ENCODE measurements at places on chromosomes 1 and 21.

- DNase-seq = no peak
These were observed 94.5 kb downstream of the SYF2 start for GRCh38 chr1:25137521-25138395.

DNA sequence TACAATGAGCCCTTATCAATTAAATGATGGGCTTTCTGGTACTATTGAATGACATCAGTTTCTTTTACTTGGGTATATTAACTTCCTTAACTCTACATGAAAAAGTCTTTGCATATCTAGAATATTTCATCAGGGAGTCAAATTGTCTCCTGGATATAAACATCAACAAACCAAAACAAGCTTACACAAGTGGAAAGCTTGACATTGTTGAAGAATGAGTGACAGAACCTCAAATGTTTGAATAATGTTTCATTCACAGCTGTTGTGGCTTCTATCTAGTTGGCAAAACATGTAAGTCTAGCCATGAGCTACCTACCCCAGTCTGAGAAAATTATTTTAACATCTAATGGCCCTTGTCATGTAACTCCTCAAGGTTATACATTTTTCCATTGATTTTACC, 604.8 kb upstream of the ADAMTS5 start:
- no peak for DNase-seq

DNA sequence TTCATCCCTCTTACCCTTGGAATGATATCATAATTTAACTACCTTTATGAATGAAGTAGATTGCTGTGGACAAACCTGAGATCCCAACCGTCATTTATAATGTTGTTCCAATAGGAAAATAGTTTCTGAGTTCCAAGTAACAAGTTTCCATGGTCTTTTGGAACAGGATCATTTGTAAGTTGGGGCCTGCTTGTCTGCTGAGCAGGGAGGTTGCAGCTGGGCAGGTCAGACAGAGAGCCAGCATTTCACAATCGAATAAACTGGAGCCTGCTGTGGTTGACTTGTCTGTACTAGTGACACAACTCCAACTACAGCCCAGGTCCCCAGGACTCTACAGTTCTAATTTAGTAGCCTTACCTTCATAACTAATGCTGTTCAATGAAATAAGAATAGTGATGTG, 18.6 kb upstream of the RALGPS2 start:
- DNase-seq = no peak

DNA sequence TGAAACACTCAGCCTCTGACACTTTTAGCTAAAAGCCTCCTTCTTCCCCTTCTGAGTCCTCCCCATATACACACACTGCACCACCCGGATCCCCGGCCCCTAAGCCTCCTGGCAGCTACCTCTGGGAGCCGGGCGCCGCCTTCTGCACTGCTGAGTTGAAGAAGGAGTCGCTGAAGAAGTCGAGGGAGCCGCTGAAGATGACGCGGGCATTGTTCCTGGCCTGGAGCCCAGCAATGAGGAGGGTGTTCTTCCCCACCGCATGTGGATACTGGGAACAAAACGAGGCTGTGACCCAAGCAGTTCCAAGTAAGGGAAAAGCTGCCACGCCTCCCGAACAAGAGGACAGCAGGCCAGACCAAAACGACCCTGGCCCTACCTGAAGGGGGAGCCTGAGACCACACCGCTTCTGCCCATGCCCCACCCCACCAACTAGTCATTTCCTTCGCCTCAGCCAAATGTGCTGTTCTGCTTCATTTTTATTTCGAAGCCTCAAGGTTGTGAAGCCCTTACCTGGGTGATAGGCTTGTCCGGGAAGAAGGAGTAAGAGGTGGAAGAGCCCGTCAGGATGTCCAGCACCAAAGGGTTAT, 7.0 kb downstream of the DDOST start:
- no peak for DNase-seq

DNA sequence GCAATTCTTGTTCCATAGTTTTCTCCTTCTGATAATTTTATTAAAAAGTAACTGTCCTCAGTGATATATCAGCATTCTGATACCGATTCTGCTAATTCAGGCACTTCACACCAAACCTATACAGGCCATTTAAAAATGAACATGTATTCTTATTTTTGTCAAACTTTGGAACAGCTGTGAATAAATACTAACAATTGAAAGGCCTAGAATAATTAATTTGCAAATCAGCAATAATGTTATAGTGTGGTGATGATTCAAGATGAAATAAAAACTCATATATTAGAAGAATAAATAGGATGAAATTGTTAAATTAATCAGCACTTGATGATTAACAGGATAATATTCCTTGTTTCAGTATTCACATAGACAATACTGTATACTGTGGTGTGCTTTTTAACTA, 9.9 kb downstream of the CDKN2C start:
- no peak for DNase-seq

GRCh38 chr1:20198918-20199317, 12.6 kb upstream of the PLA2G2C start:
- no peak for DNase-seq

DNA sequence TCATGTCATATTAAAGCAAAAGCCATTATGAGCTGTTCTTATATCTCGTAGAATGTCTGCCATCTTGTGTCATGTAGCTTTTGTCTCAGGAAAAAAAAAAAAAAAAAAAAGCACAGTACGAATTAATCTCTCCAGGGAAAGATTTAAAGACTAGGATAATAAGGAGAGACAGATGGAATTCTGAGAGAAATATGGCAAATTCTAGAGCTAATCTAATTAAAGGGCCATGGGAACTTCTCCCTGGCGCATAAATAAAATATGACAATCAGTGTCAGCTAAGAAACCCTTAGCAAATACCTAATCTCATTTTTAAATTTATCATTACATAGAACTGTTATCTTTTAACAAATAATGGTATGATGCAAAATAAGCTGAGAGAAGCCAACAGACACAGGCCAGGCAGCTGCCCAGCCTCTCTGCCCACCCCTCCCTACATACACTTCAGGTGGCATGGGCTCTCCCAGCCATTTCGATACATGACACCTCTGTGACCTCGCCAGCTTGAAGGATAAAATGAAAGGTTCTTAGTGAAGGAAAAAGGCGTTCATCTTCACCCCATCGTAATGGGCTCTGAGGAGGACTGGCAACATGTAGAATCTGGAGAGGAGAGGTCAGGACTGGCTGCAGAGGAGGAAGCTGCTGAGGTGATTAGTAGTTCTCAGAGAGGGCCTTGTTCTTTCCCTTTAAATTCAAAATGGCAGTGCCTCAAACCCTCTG, 39.8 kb downstream of the DISC1 start:
- no peak for DNase-seq

DNA sequence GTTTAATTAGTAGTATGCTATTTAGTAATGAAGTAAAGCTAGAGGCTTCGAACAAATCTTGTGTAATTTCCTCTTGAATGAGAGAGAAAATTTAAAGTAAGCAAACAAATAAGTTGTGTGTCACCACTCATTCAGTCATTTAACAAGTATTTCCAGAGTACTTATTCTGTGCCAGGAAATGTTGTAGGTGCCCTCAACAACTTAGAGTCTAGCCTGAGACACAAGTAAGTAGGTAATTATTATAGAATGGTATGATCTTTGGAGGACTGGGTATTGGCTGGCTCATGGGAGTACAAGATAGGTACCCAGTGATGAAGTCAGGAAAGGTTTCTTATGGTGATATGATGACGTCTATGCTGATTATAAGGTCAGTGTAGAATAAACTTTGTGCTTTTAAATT, 17.4 kb upstream of the METTL18 start:
- no peak for DNase-seq

DNA sequence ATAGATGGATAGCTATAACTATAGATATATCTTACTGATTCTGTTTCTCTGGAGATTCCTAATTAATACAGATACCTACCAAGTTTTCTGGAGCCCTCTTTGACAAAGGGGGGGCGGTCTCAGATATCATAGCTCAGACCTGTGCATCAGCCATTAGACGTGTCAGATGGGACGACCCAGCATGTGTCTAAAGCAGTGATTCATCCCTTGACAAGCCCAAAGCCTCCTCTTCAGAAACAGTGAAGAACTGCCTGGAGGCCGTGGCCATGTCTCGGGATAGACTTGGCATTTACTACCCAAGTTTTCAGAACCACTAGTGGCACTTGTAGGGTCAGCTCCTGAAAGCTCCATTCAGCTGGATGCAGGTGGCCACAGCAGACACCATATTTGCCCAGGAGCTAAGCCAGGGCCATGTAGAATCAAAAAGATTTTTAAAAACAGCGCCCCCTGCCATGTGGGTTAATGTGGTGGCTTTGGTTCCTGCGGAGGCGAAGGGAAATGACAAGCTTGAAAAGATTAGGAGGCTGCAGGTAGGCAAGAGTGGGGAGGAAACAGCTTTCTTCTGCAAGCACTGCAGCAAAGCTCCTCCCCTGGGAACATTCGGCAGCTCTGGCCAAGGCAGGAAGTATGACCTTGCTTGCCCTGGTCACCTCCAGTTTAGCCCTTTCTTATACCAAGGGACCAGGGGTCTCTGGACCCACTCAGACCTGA, 82.2 kb downstream of the FBXO2 start:
- DNase-seq = no peak

- no peak for DNase-seq
These were observed 2.0 kb downstream of the COL24A1 start for GRCh38 chr1:86154571-86155050.

DNA sequence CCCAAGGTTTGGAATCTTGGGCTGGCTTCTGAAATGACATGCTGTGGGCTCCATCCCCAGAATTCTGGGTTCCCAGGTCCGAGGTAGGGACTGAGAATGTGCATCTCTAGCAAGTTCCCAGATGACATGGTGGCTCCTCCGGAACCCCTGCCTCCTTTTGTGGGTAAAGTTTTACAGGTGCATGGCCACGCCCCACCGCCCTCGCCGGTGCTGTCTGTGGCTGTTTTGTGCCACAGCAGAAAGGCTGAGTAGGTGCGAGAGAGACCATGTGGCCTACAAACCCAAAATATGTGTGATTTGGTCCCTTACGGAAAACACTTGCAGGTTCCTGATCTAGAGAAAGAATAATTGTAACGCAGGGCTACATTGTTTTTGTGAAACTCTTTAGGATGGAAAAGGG, 30.9 kb downstream of the SKI start:
- DNase-seq = no peak

DNA sequence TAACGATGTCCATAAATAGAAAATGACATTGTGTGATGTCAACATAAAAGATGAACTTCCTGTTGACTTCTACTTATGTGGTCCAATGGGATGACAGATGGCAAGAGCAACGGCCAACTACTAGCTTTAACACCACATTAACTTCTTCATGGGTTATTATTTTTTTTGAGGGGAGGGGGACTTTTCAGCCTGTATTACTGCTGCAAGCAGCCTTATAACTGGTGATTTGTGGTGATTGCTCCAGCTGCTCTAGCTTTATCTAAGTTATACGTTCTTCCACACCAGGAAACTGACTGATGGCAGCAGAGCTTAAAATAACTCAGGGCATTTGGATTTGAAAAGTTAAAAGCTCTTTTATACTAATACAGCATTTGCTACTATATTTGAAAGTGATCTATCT, 228.8 kb upstream of the B3GALT2 start:
- no peak for DNase-seq

- no peak for DNase-seq
These were observed 46.1 kb upstream of the C1orf174 start for GRCh38 chr1:3945916-3946840.

GRCh38 chr1:4020449-4020848, 120.4 kb upstream of the C1orf174 start:
- no peak for DNase-seq

GRCh38 chr1:47875831-47876586, 121.2 kb downstream of the TRABD2B start:
- DNase-seq = no peak

- no peak for DNase-seq
These were observed 76.5 kb downstream of the LACTBL1 start for GRCh38 chr1:22896184-22896583.

DNA sequence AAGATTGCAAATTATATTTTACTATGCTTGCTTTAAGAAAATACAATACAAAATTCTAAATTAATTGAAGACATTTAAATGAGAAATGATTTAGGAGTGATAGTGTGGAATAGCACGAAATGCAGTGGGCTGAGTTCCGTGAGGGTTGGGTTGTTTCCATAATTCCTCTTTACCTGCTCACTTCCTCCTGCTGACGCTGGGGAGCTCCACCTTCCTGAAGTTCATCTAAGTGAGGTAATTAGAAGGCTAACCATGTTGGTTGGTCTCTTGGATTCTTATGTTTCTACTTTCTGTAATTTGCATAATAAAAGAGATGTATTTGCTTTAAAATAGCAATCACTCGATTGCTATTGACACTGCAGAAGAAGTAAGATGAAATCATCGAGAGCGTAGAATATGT, 4.7 kb downstream of the OR14I1 start:
- no peak for DNase-seq

DNA sequence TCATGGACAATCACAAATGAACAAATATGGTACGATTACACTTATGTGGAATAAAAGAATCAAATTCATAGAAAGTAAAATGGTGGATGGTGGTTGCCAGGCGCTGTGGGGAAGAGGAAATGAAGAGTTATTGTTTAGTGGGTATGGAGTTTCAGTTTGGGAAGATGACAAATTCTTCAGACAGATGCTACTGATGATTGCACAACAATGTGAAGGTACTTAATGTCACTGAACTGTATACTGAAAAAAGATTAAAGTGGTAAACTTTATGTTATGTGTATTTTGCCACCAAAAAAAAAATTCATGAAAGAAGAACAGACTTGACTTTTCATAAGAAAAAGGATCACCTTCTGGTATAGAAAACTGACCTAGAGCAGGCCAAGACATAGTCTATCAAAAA, 745.6 kb upstream of the CXADR start:
- DNase-seq = no peak

GRCh38 chr1:174818014-174818616, 181.6 kb upstream of the CACYBP start:
- no peak for DNase-seq

- DNase-seq = no peak
These were observed 13.5 kb upstream of the SLC19A1 start for GRCh38 chr21:45555557-45556301.

DNA sequence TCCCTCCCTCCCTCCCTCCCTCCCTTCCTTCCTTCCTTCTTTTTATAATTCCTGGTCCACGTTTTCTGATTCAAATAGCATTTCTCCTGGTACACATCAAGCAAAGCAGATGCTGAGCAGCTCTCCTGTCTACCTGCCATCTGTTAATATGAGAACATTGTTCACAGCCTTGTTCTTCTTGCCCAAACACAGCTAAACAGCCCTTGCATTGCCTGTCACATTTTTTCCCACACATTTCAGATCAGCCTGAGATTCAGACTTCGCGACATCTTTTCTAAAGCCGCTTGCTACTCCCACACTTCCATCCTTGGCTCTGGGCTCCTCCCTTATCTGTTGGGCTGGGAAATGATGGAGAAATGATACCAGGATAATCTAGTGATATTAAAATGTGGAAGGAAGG, 200.5 kb downstream of the PCP4 start:
- no peak for DNase-seq

DNA sequence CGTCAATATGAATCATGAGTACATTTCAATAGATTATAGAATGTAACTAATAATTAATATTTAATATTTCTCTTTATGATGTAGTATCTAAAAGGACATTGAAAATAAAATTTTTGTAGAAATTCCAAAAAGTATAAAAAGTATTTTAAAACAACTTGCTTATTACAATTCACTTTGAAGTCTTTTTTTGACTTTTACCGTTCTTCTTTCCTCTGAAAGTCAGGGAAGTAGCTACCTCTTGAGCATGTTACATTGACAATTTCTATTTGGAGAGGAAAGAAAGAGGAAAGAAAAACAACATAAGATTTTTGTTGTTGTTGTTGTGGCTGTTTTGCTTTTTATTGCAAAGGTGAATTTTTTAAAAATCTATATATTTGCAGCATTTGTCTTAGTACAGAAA, 1.3 kb downstream of the PTPRC start:
- DNase-seq = no peak

- DNase-seq = no peak
These were observed 1058.0 kb downstream of the KCNT2 start for GRCh38 chr1:195550071-195550862.

- DNase-seq = no peak
These were observed 56.6 kb downstream of the TMEM53 start for GRCh38 chr1:44617703-44618029.

Data from stimulated activated CD8-positive, alpha-beta memory T cell treated with anti-CD3 and anti-CD28 coated beads, Interleukin-7, amount 100 ng/mL, for 1 hour (primary cell).